Activated CD8-positive, alpha-beta memory T cell treated with anti-CD3 and anti-CD28 coated beads, Interleukin-2, amount 10 ng/mL, durations not matched to agents 7 days and 5 days (primary cell): ENCODE measurements at places on chromosomes 1 and 21. TPM values are rescaled to one million over a fixed set of nuclear protein-coding genes. Genes with fewer than 3 reads are reported as not detected.

DNA sequence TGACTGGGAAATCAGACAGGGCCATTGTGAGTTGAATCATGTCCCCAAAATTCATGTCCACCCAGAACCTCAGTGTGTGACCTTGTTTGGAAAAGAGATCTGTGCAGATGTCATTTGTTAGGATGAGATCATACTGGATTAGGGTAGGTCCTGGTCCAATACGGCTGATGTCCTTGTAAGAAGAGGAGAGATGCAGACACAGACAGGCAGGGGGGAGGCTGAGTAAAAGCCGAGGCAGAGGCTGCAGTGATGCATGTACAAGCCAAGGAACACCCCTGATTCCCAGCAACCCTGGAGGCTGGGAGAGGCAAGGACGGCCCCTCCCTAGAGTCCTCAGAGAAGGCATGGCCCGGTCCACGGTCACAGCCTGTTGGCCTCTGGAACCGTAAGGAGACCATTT lies 15.9 kb upstream of the NPPB start:
- no peak for DNase-seq
- no peaks in the 10 kb centered on the region for H3K36me3 ChIP-seq
- H3K4me1 ChIP-seq, result no peaks in the 10 kb centered on the region
- no peak overlapping the region for H3K4me3 ChIP-seq

- no peaks in the 10 kb centered on the region for H3K4me1 ChIP-seq
- no peak overlapping the region for H3K4me3 ChIP-seq
- no peaks in the 10 kb centered on the region for H3K27me3 ChIP-seq
- H3K36me3 ChIP-seq, result no peaks in the 10 kb centered on the region
These were observed 575.7 kb upstream of the ZP4 start for GRCh38 chr1:238466459-238466858.

GRCh38 chr1:66532214-66532613 lies 1.7 kb upstream of the SGIP1 start:
- H3K4me1 ChIP-seq, result peaks cover 9% of the 10 kb centered on the region
- H3K27me3 ChIP-seq, result peaks cover 66% of the 10 kb centered on the region
- no peaks in the 10 kb centered on the region for H3K36me3 ChIP-seq

DNA sequence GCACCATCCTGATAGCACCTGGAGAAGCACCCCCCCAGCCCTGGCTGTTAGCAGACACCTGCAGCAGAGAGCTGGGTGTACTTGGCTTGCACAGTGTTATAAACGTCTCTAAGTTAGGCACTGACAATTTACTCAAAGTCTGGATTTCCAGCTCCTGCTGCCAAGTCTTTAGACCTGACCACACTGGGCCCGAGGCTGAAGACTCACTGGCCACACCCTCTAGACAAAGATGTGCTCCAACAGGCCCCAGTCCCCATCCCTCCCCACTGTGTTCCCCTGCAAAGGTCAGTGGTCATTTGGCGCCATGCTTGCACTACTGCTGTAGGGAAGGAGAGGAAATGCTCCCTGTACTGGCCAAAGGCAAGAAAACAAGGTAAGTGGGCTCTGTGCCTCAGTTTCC lies 31.1 kb downstream of the PADI6 start:
- no peak overlapping the region for H3K27ac ChIP-seq
- H3K36me3 ChIP-seq, result peaks cover 7% of the 10 kb centered on the region
- DNase-seq, result no peak
- H3K4me1 ChIP-seq, result no peaks in the 10 kb centered on the region
- H3K27me3 ChIP-seq, result no peaks in the 10 kb centered on the region

DNA sequence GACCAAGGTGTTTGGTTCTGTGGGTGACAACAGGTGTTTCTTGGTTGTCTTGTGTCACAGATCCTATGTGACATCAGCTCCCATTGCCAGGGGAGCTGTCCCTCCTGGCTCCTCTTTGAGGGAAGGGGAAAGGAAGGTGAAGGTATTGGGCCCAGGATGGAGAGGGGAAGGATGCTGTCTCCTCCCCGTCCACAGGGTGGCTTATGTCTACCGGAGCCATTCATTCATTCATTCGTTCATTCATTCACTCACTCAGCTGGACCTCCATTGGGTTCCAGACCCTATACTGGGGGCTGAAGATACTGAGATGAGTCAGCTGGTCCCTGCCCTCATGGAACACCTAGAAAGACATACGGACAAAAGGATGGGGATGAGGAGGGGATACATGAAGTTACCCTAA lies 38.9 kb downstream of the EPHB2 start:
- no peak overlapping the region for H3K4me3 ChIP-seq
- peaks cover 15% of the 10 kb centered on the region for H3K4me1 ChIP-seq
- H3K27ac ChIP-seq, result no peak overlapping the region
- H3K27me3 ChIP-seq, result peaks cover 9% of the 10 kb centered on the region
- DNase-seq, result no peak

DNA sequence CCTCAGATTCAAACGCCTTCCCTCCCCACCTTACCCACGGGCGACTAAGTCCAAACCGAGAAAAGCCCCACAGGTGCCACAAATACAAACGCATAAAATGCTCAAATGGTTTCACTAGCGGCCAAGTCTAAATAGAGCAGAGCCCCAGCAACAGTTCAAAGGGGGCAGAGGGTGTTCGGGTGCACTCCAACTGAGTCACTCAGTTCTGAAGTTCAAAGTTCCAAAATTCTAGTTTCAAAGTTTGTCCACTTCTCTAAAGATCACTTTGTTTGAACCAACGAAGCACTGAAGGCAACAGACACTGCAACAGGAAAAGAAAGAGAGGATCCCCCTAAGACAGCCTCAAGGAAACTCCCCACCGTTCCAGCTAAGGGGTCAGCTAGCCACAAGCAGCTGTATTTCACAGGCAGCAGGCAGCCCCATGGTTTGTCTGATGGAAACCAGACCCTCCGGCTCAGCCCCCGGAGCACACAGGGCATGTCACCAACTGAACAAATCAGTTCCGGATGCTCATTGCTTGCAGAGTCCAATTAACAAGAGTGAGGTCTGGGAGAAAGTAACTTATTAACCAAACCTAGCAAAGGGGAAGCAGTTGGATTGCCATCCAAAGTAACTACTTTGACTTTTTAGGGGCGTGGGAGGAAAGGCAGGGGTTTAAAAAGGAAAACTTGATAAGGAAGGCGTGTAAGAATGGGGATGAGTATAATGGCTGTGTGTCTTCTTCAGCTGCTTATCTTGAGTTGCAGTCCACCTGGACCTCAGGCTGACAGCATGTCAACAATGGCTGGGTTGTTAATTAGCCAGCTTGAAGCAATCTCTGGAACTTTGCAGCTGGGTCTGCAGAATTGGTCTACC lies 1423.9 kb upstream of the PRMT6 start:
- DNase-seq, result no peak
- H3K27ac ChIP-seq, result no peak overlapping the region
- no peaks in the 10 kb centered on the region for H3K27me3 ChIP-seq
- H3K36me3 ChIP-seq, result no peaks in the 10 kb centered on the region
- H3K4me3 ChIP-seq, result no peak overlapping the region

DNA sequence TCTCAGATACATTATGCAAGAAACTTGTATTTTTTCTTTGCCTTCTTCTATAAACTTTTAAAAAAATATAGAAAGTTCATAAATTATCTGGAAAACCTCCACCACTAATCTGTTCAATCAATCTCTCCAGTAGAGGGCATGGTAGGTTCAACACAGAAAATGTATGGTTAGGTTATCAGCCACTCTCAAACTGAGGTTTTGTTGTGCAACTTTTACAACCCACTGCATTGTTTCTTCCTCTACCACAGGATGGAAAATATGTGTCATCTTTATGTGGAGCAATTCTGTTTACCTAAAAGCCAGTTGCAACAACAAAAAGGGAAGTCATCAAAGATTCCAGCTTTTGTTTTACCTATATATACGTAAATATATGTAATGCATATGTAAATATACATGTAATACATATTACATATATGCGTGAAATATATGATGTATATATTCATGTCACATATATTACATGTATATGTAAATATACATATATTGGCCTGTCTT lies 3.0 kb upstream of the RGS2 start:
- H3K4me3 ChIP-seq, result peak overlapping the region; percentile 28
- H3K36me3 ChIP-seq, result peaks cover 4% of the 10 kb centered on the region
- H3K27me3 ChIP-seq, result peaks cover 6% of the 10 kb centered on the region
- peak; percentile 51 for DNase-seq

- no peak overlapping the region for H3K4me3 ChIP-seq
- H3K4me1 ChIP-seq, result peaks cover 10% of the 10 kb centered on the region
These were observed 123.5 kb downstream of the CRB1 start for GRCh38 chr1:197391303-197392226.

DNA sequence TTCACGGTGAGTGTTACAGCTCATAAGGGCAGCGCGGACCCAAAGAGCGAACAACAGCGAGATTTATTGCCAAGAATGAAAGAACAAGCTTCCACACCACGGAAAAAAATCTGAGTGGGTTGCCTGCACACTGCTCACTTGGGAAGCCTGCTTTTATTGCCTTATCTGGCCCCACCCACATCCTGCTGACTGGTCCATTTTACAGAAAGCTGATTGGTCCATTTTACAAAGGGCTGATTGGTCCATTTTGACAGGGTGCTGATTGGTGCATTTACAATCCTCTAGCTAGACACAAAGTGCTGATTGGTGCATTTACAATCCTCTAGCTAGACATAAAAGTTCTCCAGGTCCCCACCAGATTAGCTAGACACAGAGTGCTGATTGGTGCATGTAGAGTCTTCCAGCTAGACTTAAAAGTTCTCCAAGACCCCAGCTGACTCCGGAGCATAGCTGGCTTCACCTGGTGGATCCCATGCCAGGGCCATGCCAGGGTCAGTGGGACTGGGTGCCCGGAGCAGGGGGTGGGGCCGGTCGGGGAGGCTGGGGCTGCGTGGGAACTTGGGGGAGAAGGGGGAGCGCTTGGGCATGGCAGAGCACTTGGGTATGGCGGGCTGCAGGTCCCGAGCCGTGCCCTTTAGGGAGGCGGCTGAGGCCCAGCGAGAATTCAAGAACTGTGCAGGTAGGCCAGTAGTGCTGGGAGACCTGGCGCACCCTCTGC lies 75.4 kb upstream of the ATP1A1 start:
- H3K36me3 ChIP-seq, result no peaks in the 10 kb centered on the region
- no peak for DNase-seq
- H3K4me1 ChIP-seq, result no peaks in the 10 kb centered on the region
- no peak overlapping the region for H3K4me3 ChIP-seq
- no peaks in the 10 kb centered on the region for H3K27me3 ChIP-seq

DNA sequence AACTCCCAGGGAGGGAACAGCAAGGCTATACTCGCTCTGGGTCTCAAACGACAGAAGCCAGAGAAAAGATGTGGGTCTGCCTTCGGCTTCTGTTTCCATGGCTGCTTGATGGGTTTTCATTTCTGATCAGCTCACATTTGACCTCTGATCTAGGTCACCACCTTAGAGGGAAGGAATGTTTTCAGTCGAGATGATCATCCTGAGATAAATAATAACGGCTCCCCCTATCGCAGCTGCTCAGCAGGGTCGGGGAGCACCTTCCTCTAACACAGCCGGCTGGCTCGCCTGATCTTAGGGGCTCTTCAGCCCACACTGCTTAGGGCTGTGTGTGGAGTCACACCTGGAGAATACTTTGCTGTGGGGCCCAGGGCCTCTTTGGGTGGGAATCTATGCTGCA lies 53.1 kb upstream of the ZNF648 start:
- DNase-seq, result peak; percentile 32
- no peak overlapping the region for H3K4me3 ChIP-seq
- no peaks in the 10 kb centered on the region for H3K36me3 ChIP-seq
- no peak overlapping the region for H3K27ac ChIP-seq
- no peaks in the 10 kb centered on the region for H3K4me1 ChIP-seq

The S100A11 gene
- total RNA-seq, result 330 TPM

The AHDC1 gene
- total RNA-seq, result 15.8 TPM

The OR2M3 gene
- total RNA-seq, result not detected

The CD5L gene
- total RNA-seq, result not detected

The HNRNPCL4 gene
- not detected for total RNA-seq

The HPCA gene
- total RNA-seq, result not detected

The PSRC1 gene
- 19.6 TPM for total RNA-seq

The DBT gene
- 11.2 TPM for total RNA-seq
